ENCODE measurements at places on chromosomes 1 and 21. TPM values are rescaled to one million over a fixed set of nuclear protein-coding genes. Genes with fewer than 3 reads are reported as not detected.

The NUP133 gene
- 31.3 TPM for total RNA-seq

The ADAM15 gene
- 35.6 TPM for total RNA-seq

The TDRD5 gene
- not detected for total RNA-seq

The BSND gene
- 0.24 TPM for total RNA-seq

The FNBP1L gene
- 33.5 TPM for total RNA-seq

The AKR7A3 gene
- total RNA-seq, result 0.96 TPM

The S100A8 gene
- total RNA-seq, result 16.6 TPM

The KPRP gene
- total RNA-seq, result 1.7 TPM

The TAF5L gene
- total RNA-seq, result 27.9 TPM

GRCh38 chr1:78333502-78333901, 157.3 kb upstream of the PTGFR start:
- peak; percentile 51 for DNase-seq

GRCh38 chr21:45805321-45805720, 161.8 kb downstream of the PCBP3 start:
- DNase-seq, result no peak

DNA sequence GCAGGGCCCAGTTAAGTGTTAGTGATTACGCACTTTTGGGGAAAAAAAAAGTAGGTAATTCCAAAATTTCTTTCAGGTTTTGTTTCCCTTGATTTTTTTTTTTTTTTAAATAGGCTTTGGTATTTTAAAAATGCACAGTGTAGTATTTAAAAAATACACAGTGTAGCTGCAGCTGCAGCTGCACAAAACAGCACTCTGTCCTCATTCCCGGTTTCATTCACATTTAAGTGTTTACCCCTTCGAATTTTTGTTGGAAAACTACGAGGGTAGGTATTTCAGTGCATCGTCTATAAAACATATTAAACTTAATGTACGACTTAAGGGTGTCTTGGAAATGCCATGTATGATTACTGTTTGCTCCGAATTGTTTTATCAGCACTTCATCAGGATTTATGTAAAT, 3.4 kb downstream of the NEK7 start:
- no peak for DNase-seq

DNA sequence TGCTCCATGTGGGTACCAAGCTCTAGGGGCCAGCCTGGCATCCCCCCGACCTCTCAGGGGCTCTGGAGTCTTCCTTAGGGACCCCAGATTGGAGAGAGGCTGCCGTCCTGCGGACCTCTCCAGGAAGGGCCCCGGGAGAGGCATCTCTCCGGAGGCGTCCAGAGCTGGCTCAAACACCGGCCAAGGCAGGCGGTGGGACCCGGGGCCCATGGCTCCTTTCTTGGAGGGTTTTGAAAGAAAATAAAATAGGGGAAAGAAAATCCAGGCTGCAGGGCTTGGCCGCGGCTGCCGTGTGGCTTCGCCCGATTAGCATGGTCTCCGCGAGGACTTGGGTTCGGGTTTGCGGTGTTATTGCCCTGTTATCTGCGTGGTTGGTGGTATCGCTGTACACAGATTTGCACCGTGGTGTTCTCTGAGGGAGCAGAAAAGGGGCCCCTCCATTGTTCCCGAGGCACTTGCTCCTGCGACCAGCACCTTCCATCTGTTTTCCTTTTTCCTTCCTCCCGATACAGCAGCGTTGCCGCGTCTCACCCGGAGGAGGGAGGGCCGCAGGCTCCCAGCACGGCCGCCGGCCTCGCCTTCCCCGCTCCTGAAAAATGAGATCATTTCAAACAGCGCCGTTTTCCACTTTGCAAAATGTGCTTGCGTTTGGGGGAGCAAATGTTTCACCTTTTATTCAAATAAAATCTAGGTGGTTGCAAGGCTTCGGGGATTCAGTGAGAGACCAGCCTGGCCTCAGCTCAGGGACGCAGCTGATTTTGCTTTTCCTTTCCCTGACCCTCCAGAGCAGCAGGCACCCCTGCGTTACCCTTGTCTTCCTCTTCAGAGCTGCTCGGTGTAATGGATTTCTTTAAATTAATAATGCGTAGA, 86.3 kb downstream of the PRDM16 start:
- DNase-seq, result peak; percentile 27

DNA sequence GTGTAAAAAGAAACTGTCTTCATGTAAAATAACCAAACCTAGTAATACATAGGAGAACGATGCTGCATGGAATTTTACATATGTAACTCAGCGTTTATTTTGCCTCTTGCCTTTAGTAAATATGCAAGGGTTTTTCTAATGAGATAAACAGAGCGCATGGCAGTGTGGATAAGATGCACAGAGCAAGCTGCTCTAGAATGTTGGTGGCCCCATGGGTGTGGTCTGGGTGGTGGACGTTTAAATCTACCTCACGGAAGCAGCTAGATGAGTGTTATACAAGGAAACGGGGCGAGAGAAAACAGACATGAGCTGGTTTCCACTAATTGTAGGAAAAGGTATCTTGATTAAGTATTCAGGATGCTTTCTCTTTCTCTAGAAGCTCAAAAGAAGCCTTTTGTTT, 205.9 kb downstream of the DSCAM start:
- DNase-seq, result no peak

DNA sequence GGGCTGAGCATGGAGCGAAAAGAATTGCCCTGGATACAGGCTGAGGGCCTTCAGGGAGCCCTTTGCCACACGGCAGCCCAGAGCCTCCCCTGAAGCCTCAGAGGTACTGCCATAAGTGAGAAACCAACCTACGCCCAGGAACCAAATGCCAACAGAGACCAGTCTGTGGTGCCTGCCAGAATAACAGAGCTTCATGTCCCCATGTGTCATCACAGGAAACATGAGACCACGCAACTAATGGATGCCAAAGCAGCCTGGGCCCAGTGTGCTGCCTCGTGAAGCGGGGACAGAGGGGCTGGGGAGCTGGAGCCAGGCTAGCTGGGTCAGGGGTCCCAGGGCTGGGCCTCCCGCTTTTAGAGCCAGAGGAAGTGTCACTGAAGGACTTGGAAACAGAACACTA, 18.7 kb upstream of the STUM start:
- no peak for DNase-seq

GRCh38 chr1:95254959-95255358, 20.9 kb downstream of the RWDD3 start:
- no peak for DNase-seq

GRCh38 chr21:16427587-16428087, 697.9 kb downstream of the USP25 start:
- no peak for DNase-seq

- DNase-seq, result no peak
These were observed 91.1 kb downstream of the USP25 start for GRCh38 chr21:15820852-15821379.

DNA sequence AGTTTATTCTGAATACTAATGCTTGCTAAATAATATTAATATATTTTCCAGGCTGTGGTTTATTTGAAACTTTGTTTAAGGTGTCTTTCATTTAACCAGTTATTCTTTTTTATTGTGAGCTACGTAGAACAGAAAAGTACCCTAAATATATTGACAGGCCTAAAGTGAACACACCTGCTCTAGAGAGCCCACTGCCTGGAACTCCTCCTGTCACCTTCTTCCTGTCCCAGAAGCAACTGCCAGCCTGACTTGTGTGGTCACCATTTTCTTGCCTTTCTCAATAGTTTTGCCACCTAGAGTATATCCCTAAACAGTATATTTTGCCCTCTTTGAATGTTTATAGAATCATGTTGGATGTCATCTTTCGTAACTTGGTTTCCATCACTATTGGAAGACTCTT, 48.5 kb downstream of the SCCPDH start:
- no peak for DNase-seq

DNA sequence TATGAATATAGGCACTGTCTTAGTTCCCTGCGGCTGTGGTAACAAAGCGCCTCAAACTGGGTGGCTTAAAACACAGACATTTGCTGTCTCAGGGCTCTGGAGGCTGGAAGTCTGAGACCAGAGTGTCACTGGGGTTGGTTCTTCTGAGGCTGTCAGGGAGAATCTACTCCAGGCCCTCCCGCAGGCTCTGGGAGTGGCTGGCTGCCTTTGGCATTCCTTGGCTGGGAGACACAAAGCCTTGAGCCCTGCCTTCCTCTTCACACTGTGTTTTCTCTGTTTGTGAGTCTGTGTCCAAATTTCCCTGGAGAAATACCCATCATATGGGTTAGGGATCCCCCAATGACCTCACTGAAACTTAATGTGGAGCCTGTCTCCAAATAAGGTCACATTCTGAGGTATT, 38.5 kb downstream of the B3GALT5 start:
- DNase-seq, result no peak

- DNase-seq, result no peak
These were observed 2.3 kb downstream of the FYB2 start for GRCh38 chr1:56816909-56817308.

GRCh38 chr1:238252033-238252802, 361.5 kb upstream of the ZP4 start:
- peak; percentile 58 for DNase-seq

DNA sequence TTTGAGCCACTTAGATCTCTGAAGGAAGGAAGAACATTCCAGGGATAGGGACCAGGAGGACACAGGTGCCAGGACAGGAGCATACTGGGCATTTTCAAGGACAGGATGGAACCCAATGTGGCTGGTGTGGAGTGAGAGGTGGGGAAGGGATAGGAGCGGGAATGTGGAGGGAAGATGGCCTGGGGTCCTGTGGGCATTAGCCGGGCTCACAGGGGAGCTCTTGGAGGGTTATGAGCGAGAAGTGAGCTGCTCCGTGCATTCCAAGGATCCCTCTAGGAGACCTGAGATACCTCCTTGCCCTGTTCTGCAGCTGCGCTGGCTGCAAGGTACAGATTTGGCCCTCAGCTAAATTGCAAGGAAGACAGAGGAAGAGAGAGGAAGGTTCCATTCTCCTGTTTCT, 87.5 kb downstream of the IER5 start:
- DNase-seq, result no peak

GRCh38 chr21:37427221-37427620, 60.6 kb downstream of the DYRK1A start:
- no peak for DNase-seq

DNA sequence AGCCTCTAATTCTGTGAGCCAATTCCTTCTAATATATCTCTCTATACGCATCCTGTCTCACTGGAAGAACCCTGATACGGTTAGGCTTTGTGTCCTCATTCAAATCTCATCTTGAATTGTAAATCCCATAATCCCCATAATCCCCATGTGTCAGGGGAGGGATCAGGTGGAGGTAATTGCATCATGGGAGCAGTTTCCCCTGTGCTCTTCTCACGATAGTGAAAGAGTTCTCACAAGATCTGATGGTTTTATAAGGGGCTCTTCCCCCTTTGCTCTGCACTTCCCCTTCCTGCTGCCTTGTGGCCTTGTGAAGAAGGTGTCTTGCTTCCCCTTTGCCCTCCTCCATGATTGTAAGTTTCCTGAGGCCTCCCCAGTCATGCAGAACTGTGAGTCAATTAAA, 116.1 kb downstream of the MRPS6 start:
- DNase-seq, result no peak

DNA sequence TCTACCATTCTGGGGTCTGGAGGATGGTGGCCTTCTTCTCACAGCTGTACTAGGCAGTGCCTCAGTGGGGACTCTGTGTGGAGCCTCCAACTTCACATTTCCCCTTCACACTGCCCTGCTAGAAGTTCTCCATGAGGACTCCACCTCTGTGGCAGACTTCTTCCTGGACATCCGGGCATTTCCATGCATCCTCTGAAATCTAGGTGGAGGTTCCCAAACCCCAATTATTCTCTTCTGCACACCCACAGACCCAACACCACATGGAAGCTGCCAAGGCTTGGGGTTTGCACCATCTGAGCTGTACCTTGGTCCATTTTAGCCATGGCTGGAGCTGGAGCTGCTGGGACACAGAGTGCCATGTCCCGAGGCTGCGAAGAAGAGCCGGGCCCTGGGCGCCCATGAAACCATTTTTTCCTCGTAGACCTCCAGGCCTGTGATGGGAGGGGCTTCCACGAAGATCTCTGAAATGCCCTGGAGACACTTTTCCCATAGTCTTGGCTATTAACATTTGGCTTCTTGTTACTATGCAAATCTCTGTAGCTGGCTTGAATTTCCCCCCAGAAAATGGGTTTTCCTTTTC, 170.5 kb downstream of the FOXD2 start:
- no peak for DNase-seq

GRCh38 chr1:242828199-242828598, 303.7 kb upstream of the PLD5 start:
- no peak for DNase-seq

DNA sequence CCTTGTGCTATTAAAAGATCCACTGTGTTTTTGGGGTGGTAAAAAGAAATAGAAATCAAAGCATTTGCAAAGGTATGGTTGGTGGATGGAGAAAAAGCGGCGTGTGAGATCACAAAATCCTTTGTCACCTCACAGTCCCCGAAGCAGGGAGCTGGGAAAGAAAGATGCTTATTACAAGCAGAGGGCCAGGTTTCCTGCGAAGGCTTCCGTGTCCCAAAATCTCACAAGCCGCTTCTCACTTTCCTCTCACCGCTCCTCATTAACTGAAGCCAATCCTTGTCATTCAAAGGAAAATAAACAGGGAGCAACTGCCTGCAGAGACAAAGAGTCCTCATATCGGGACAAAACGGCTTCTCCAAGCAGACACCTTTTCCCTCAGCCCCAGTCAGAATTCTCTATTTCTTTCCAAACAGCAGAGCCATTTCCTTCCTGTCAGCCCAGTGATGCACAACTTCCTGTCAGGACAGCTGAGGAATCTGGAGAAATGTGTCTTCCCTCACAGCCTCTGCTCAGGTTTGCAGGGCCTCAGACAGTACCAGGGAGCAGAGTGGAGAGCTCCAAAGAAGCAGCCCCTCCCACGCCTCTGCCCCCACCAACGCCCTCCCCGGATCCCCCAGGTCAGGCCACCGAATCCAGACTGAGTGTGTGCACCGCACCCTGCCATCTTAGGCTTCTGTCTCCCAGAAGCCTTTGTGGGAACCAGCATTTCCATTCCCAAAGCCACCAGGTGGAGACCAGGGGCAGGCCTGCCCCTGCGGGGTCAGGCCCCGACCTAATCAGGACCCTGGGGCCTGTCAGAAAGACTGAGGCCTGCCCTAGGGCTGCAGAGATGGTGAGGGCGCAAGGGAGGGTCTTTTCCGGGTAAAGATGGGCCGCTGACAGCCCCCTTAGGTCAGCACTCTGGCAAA, 29.6 kb downstream of the KCNN3 start:
- peak; percentile 50 for DNase-seq

DNA sequence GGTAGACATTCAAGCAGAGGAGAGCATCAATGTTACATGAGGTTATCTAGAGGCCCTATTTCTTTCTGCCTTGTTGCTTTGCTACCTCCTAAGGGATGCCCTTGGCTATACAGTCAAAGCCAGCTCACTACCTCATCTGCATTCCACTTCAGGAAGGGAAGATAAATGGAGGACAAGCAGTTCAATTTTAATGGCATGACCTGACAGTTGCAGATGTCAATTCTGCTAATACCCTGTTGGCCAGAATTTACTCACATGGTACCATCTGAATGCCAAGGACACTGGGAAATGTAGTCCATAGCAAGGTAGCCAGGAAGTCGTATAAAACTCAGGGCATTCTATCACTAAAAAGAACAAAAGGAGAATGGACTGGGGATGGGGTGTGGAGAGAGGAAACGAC, 31.5 kb downstream of the PALMD start:
- no peak for DNase-seq

DNA sequence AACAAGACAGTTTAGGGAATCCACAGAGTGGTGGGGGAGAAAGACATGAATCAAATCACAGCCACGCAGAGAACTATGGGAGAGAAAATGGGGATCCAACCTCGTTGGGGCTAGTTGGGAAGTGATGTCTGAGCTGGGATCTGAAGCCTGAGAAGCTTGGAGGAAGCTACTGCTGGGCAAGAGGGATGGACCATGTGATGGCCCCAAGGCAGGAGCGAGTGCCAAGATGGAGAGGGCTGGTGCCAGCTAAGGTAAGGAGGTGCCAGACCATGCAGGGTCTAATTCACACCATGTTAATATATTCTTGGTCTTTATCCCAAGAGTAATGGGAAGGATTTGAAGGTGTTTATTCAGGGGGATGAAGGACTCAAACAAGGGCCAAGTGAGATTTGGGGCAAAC, 18.2 kb upstream of the TCEA3 start:
- DNase-seq, result no peak
